CD4-positive, alpha-beta T cell treated with Interleukin-15 for 1 hour (primary cell): ENCODE measurements at places on chromosomes 1 and 21.

- DNase-seq, result no peak
These were observed 13.0 kb upstream of the CLDN19 start for GRCh38 chr1:42753070-42753469.

GRCh38 chr1:81304187-81304586, 496.5 kb upstream of the ADGRL2 start:
- no peak for DNase-seq

GRCh38 chr1:221832151-221832550, 90.3 kb upstream of the DUSP10 start:
- no peak for DNase-seq

DNA sequence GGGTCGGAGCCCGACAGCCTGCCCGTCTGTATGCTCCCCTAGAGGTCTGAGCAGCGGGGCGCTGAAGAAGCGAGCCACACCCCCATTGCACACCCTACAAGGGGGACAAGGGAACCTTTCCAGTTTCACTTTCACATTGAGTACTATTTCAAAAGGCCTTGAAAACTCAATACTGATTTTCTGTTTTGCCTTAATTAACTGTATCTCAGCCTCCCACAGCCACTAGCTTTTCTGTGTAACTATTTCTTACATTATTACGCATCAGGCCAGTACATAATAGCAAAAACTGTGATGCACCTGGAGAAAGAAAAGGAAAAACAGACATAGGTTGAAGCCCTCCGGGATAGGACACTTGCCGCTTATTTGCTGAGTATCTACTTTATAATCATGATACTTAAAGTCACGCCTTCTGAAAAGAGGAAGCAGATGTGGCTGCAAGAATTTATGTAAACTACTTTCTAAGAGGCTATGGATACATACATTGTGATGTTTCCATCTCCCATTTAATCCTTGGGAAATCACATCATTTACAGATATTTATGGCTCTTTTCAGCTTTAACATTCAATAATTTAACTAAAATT, 1719.5 kb downstream of the MRPL39 start:
- DNase-seq, result peak; percentile 56
